Left kidney (tissue), 8 donors: ENCODE measurements at places on chromosomes 6 and 20.

DNA sequence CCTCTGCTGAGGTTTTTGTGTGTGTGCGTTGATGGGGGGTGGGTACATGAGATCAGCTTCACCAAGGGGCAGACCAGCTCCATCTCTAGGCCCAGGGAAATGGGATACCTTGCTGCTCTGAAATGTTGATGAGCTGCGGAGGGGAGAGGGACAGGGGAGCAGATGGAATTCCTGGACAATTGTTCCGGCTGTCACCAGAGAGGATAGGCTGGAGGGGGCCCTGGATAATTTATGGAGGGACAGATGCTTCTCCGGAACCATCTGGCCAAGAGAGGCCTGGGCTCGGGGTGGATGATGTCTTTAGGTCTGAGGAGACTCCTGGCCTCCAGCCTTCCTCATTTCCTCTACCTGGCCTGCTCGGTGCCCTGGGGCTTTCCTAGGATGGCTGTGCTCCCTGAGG lies 1.9 kb upstream of the TJAP1 start:
- no peak for DNase-seq

DNA sequence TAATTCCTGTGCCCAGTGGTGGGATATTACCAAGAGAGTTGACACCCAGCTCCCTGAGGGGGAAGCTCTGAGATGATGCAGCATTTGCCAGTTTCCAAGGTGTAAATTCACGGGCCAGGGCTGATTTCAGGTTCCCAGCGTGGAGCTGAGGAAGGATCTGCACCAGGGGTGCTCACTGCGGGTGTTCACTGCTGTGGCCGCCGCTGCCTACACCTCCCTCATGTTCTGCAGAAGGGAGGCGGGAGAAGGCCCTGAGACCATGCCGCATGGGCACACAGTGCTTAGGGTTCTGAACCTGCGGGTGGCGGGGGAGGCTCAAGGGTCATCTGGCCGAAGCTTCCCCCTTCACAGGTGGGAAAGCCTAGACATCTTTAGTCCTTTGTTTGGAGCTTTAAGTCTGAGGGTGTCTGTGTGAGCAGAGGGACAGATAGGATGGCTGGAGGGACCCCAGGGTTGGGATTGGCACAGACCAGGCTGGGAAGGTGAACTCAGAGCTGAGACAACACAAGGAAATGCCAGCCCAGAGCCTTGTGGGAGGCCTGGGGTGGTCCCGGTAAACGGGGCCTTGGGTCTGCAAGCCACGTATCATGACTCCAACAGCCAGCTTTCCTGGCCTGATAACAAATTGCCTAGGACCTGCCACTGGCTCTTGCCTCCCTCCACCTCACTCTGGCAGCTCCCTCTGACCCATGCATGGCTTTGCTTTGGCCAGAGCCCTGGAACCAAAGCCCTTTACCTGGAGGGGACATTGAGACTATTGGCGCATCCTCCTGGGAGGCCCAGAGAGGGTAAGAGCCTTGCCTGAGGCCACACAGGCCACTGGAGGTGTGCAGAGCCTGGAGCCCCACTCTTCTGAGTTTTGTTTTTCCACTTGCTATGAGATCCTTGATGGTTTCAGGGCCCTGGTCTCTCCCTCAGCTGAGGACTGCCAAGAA lies 40.4 kb downstream of the SYNJ2 start:
- no peak for DNase-seq

GRCh38 chr6:136927292-136927691 lies 5.2 kb downstream of the SLC35D3 start:
- DNase-seq = no peak

DNA sequence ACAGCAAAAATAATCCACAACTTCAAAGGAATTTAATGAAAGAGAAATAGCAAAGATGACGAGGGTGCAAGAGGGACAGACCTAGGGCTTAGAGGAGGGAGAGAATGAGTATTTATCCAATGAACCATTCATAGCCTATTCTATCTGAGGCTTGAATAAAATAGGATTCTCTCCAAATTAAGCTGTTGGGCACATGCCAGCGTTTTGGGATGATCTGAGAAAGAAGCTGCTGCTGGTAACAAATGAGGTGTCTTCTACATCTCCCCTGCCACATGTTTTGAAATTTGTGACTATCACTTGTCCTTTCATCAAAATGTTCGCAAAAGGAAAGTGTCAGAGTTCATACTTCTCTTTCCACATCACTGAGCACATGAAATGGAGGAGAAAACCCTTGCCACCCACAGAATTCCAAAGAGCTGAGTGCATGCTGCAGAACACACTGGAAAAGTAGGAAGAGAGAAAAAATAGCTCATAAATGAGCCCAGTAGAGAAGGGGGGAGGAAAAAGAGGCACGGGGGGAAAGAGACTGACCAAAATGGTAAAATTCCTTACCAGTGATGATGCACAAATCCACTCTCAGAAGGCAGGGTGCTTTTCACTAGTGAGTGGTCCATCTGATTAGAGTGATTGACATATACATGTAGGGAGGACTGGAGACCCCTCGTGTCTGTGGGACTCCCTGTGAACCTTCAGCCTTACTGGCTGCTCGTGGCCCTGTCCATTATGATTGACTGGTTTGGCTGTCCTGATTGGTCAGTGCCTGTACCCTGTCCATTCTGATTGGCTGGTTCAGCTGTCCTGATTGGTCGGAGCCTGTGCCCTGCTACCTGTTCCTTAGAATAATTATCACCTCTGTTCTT lies 180.5 kb downstream of the OGFRL1 start:
- no peak for DNase-seq

- DNase-seq = no peak
Observed at GRCh38 chr6:136524936-136525413, 25.2 kb downstream of the MAP7 start.

- no peak for DNase-seq
Observed at GRCh38 chr20:16485401-16485800, 87.8 kb downstream of the KIF16B start.

GRCh38 chr20:63333241-63333836 lies 27.8 kb downstream of the CHRNA4 start:
- no peak for DNase-seq

- DNase-seq = no peak
Observed at GRCh38 chr20:51460569-51461265, 81.8 kb downstream of the NFATC2 start.
